ENCODE measurements at places on chromosomes 16 and 17.

DNA sequence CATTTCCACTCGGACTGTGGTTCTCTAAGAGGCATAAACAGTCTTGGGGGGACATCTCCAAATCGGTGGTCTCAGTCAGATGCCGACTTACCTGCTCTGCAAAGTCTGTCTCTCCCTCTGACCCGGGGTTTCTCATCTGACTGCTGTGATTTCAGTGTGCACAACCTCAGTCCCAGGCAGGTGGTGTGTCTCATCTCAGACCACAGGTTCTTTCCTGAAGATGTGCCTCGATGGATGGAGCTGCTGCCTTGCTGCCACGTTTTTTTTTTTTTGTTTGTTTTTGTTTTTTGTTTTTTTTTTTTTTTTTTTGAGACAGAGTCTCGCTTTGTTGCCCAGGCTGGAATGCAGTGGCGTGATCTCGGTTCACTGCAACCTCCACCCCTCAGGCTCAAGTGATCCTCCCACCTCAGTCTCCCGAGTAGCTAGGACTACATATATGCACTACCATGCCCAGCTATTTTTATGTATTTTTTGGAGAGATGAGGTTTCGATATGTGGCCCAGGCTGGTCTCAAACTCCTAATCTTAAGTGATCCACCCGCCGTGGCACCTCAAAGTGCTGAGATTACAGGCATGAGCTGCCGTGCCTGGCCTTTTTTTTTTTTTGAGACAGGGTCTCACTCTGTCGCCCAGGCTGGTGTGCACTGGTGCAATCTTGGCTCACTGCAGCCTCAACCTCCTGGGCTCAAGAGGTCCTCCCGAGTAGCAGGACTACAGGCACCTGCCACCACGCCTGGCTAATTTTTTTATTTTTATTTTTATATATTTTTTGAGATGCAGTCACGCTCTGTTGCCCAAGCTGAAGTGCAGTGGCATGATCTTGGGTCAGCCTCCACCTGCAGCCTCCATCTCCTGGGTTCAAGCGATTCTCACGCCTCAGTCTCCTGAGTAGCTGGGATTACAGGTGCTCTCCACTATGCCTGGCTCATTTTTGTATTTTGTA, 15.4 kb downstream of the SPIRE2 start:
- no peak for DNase-seq

- no peak for DNase-seq
These were observed 246.7 kb downstream of the HS3ST3A1 start for GRCh38 chr17:13355054-13355453.

DNA sequence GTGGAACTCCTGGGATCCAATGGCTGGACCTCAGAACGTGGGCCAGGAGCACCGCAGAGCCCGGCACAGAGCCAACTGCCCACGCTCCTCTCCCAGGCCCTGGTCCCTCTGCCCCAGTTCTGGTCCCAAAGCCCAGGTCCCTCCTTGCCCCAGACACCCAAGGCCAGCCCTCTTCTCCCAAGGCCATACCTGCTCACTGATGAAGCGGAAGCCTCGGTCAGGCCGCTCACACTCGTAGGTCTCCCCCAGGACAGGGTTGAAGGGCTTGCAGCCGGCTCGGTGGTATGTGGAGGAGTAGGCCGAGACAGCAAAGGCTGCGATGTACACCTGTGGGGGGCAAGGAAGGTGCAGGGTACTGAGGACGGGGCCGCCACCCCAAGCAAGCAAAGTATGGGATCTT, 8.5 kb downstream of the OSBPL7 start:
- DNase-seq: no peak

- no peak for DNase-seq
These were observed at the start of gene KRTAP4-2 for GRCh38 chr17:41177727-41178271. Gene KRTAP4-2, minus strand, starts transcription at chr17:41178221. Its CDS starts 57 bp downstream, at chr17:41178164.

- DNase-seq: no peak
These were observed 216 bp downstream of the VPS9D1 start for GRCh38 chr16:89720551-89720812.

- DNase-seq: no peak
These were observed 8.6 kb downstream of the USP32 start for GRCh38 chr17:60383379-60383778.
